Stimulated activated CD8-positive, alpha-beta memory T cell treated with anti-CD3 and anti-CD28 coated beads, Interleukin-7, amount 100 ng/mL, for 1 hour (primary cell): ENCODE measurements at places on chromosomes 11 and 22.

DNA sequence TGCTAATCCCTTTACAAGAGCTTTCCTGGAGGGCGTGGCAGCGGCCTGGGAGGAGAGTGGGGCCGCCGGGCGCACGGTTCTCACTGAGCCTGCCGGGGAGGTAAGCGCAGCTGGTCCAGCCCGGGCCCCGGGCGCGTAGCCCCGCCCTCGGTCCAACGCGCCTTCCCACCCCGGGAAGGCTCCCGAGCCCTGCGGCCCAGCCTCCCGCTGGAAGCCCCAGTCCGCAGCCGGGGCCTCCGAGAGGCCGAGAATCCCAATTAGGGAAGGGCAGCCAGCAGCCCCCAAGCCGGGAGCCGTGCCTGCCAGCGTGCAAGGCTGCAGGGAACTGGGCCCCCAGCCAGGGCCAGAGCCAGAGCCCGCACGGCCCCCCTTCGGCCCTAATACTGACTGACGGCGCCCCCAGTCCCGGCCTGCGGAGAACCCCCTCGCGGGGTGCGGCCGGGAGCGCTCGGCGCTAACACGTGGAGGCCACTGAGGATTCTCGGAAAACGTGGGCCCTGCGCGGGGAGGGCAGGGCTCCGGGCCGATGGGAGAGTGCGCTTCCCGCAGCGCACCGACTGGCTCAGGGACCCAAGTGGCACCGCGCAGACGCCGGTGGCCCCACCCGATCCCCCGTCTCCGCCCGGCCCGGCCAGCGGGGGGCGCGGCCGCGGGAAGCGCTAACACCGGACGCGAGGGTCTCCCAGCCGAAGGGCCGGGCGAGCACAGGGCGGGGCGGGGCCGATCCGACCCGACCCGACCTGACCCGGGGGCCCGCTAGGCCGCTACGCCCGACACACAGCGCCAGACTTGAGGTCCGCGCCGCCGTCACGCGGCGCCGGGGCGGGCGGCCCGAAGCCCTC lies 5.7 kb downstream of the ZFTA start:
- no peak for DNase-seq

DNA sequence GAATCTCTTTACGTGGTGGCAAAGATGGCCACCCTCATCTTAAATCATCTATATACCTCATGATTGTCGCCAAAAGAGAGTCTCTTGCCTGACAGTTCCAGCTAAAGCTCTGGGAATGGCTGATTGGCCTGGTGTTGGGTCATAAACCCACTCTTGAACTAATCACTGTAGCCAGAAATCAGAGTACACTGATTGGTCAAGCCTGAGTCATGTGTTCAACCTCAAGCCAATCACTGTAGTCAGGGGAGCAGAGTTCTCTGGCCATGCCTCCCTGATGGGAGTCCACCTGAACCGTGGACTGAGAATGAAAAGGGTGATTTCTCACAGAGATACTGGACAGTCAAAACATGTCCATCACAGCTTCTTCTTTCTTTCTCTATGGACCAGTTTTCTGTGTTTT lies 45.8 kb downstream of the RCN1 start:
- no peak for DNase-seq

- DNase-seq, result no peak
Observed at GRCh38 chr22:48645766-48646165, 1181.9 kb downstream of the BRD1 start.

- DNase-seq, result no peak
Observed at GRCh38 chr22:29541845-29542244, 11.7 kb downstream of the THOC5 start.

DNA sequence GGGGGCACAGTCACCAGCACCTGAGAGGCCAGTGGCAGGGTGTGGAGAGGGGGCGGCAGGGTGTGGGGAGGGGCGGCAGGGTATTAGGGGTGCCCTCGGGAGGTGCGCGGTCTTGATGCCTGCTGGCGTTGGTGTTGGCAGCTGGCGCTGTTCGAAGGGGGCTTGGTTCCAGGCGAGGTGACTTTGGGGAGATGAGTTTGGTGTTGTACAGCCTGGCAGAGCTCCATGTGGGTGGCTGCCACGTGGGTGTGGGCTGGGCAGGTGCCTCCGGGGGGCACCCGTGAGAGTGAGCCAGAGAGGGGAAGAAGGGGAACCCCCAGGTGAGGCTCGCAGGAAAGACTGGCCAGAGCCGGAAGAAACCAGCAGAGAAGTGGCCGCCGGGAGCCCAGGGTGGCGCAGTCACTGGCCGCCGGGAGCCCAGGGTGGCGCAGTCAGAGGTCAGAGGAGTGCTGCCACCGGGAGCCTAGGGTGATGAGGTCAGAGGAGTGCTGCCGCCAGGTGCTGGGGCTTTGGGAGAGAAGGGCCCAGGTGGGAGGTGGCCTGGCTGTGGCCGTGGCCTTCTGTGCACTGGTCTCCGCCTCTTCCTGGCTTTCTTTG lies 44.7 kb downstream of the MUC6 start:
- no peak for DNase-seq

GRCh38 chr11:92804388-92804966 lies 165.0 kb upstream of the MTNR1B start:
- DNase-seq, result no peak

- DNase-seq, result no peak
Observed at GRCh38 chr11:8477680-8478079, 116.3 kb downstream of the STK33 start.

DNA sequence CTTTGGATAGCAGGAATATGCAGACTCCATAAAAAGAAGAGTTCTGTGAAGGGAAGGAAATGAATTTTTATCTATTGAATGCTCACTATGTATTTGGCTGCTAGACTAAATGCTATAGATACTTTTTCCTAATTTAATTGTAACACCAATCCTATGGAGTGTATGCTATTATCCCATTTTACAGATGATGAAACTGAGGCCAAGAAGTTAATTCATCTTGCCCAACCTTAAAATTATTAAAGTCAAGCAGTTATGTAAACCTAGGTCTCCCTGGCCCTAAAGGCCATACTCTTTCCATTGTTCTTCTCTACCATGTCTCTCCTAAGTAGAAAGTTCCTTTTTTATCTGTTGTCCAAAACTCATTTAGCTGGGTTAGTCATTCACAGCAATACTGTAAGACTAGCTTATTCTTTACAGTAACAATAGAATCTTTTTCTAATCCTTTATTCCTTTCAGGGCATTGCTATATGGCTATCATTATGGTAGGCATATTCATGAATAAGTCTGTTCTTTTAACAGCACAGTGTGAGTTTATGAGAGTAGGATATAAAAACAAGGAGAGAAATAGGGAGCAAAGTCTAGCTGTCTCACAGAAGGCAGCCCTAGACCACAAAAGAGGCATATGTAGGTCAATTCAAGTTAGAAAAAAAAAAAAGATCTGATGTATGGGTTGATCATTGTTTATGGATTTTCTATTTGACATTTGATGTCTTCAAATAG lies 50.5 kb downstream of the MAML2 start:
- no peak for DNase-seq

DNA sequence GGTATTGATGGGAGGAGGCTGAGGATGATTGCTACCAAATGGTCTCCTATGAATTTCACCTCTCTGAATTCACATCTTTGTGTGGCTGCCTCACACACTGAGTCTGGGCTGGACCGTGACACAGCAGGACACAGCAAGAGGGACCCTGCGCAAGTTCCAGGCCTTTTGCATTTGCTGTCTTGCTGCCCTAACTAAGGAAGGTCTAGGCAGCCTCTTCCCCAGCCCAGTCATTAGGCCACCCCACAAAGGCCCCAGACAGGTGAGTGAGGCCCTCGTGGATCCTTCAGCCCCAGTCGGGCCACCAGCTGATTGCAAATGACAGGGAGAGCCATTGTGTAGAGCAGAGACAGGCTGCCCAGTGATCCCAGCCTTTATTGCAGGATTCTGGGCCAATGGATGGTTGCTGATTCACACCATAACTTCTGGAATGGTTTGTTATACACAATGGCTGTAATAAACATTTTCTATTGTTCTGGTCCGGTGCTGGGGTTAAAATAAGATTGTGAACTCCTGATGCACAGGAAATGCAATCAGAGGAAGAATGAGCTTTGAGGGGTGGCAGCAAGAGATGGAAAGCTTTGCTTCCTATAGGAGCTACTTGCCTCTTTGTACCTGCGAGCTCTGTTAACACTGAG lies 28.5 kb upstream of the CSNK2A3 start:
- no peak for DNase-seq

- DNase-seq, result no peak
Observed at GRCh38 chr11:46513934-46514342, 79.9 kb downstream of the AMBRA1 start.
